Left ventricle myocardium inferior (tissue), 1 donor: ENCODE measurements at places on chromosomes 3 and 15. TPM values are rescaled to one million over a fixed set of nuclear protein-coding genes. Genes with fewer than 3 reads are reported as not detected.

GRAMD2A gene
- total RNA-seq = not detected

CASR gene
- not detected for total RNA-seq

PLA2G4F gene
- 2.1 TPM for total RNA-seq

TRPM1 gene
- not detected for total RNA-seq

- no peak overlapping the region for H3K27ac ChIP-seq
- H3K27me3 ChIP-seq = no peaks in the 10 kb centered on the region
- H3K4me3 ChIP-seq = no peak overlapping the region
- peaks cover 9% of the 10 kb centered on the region for H3K4me1 ChIP-seq
- DNase-seq = no peak
Measured at GRCh38 chr3:102353148-102353547, 81.7 kb upstream of the ZPLD1 start.

- peaks cover 15% of the 10 kb centered on the region for H3K4me1 ChIP-seq
- H3K27me3 ChIP-seq = no peaks in the 10 kb centered on the region
- no peak overlapping the region for H3K4me3 ChIP-seq
Measured at GRCh38 chr3:69563151-69563550, 176.1 kb upstream of the MITF start.

GRCh38 chr15:32794973-32795372, 77.2 kb downstream of the GREM1 start:
- H3K4me1 ChIP-seq = no peaks in the 10 kb centered on the region
- H3K36me3 ChIP-seq = no peaks in the 10 kb centered on the region
- H3K27me3 ChIP-seq = no peaks in the 10 kb centered on the region
- DNase-seq = no peak
- no peak overlapping the region for H3K27ac ChIP-seq
- H3K4me3 ChIP-seq = no peak overlapping the region

- no peaks in the 10 kb centered on the region for H3K4me1 ChIP-seq
- no peak overlapping the region for H3K4me3 ChIP-seq
- no peak for DNase-seq
Measured at GRCh38 chr3:39577541-39577940, 110.1 kb downstream of the MOBP start.

DNA sequence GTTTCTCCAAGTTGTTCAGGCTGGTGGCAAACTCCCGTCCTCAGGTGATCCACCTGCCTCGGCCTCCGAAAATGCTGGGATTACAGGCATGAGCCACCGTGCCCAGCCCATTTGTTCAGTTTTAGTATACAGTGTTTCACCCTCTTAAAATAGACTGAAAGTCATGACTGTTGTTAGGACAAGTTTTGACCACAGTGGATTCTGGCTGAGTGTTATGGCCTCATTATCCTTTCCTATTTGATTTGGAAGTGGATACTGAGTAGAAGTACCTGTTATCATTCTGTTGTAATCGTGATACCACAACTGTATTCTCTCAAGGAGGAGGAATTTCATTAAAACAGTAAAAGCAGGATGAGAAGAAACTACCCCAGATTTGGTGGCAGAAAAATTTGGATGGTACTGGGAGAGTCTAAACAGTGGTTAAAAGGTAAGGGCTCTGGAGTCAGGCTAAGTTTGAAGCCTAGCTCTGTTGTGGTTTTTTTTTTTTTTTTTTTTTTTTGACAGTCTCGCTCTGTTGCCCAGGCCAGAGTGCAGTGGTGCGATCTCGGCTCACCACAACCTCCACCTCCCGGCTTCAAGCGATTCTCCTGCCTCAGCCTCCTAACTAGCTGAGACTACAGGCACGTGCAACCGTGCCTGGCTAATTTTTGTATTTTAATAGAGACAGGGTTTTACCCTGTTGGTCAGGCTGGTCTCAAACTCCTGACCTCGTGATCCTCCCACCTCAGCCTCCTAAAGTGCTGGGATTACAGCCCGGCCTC, 2.6 kb downstream of the MAP2K1 start:
- no peak overlapping the region for H3K27ac ChIP-seq
- no peak for DNase-seq
- H3K36me3 ChIP-seq = no peaks in the 10 kb centered on the region
- H3K27me3 ChIP-seq = no peaks in the 10 kb centered on the region

- no peak overlapping the region for H3K27ac ChIP-seq
- H3K4me1 ChIP-seq = no peaks in the 10 kb centered on the region
- DNase-seq = no peak
- H3K36me3 ChIP-seq = no peaks in the 10 kb centered on the region
Measured at GRCh38 chr15:29045717-29046116, 159.9 kb downstream of the APBA2 start.

- no peak overlapping the region for H3K4me3 ChIP-seq
- no peaks in the 10 kb centered on the region for H3K36me3 ChIP-seq
- H3K27ac ChIP-seq = no peak overlapping the region
- DNase-seq = no peak
Measured at GRCh38 chr3:34725774-34726173, 913.6 kb upstream of the ARPP21 start.

DNA sequence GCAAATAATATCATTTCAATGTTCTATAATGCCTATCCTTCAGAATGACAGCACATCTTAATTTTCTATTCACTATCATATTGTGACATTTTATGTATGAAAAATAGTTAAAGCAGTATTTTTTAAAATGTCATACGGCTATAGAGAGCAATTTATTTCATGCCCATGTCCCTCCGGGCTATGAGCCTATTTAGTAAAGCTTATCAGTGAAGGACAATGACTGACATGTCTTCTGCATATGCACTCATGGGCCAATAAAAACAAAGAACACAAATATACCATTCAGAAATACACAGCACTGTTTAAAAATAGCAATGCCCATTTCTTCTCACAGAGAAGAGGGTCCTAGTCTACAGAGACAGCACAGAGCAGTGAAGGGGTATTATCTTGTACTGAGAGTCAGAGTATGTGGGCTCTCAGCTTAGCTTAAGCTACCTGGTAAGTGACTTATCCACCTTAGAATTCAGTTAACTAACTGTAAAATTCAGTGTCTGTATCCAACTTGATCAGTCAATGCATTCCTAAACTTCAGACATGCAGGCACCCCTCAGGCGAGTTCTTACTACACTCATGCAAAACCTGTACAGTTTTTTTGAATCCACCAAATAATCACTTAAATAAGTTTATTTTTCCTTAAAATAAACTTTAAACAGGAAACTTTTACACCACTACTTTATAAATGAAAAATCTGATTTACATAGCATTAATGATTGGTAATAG, 9.0 kb downstream of the GOLIM4 start:
- peaks cover 94% of the 10 kb centered on the region for H3K4me1 ChIP-seq
- no peak for DNase-seq
- no peak overlapping the region for H3K4me3 ChIP-seq

DNA sequence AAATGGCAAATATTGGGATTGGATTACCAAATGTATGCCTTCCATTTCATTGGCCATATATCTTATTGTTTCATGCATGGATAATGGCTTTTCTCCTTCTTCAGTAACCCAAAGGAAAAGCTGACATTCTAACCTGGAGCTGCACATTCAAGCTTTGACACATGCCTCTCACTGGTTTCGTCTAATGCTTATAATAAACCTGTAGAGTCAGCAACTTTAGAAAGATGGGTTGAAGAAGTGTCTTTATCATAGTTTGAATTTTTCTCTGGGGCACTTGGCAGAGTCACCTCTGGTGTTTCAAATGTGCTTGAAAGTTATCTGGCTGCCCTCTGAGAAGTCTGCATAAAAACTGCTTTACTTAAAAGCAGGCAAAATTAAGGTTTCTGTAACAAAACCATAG, 55.4 kb upstream of the GOLGA8A start:
- no peak for DNase-seq
- H3K27me3 ChIP-seq = peaks cover 86% of the 10 kb centered on the region
- H3K36me3 ChIP-seq = no peaks in the 10 kb centered on the region
- peaks cover 22% of the 10 kb centered on the region for H3K4me1 ChIP-seq
- H3K4me3 ChIP-seq = no peak overlapping the region
